ENCODE measurements at places on chromosomes 6 and 20. TPM values are rescaled to one million over a fixed set of nuclear protein-coding genes. Genes with fewer than 3 reads are reported as not detected.
A peak's percentile ranks its signal among the peaks of the same experiment; 100 is the strongest.

DNA sequence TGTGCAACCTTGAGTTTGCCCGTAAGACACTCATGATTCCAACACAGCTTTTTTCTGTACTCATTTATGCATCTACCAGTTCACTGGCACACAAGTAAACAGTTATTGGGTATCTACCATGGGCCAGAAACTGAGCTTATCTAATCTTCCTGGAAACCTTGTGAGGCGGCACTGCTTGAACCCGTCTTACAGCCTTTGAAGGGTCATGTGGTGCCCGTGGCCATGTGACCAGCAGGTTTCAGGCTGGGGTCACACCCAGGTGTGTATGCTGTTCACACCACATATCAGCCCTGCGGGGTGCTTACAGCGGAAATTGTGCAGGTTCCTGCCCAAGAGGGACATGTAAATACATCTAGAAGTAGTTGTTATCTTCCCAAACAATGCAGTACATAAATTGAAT, 6.1 kb downstream of the THBD start:
- DNase-seq: no peak

DNA sequence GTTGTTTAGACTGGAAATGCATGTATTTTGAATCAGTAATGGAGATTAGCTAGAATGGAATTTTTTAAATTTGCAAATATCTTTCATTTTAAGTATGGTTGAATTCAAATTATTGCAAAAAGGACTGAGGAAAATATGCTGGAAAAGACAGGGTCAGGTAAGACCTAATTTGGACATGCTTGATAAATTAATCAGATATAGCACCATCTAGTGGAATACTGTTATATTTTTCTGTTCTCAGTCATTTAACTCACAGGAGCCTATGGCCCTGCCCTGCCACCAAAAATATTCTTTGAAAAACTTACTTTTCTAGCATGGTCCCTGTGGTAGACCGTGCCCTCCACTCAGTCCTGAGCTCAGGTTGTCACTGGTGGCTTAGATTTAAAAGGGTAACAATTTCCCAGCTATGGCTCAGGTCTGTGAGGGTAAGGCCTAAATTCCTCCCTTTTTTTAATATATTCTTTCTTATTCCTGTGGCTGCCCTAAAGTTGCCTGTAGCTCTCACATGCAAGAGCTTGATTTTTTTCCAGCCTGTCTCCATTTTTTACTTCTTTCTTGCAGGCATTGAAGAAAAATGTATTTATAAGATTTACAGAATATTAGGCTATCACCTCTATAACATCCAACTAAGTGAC, 25.3 kb upstream of the KIAA1586 start:
- DNase-seq: no peak

- no peak for DNase-seq
These were observed 132.4 kb upstream of the FBXL4 start for GRCh38 chr6:99080191-99080590.

The RIPOR2 gene
- 1.7 TPM for total RNA-seq

DNA sequence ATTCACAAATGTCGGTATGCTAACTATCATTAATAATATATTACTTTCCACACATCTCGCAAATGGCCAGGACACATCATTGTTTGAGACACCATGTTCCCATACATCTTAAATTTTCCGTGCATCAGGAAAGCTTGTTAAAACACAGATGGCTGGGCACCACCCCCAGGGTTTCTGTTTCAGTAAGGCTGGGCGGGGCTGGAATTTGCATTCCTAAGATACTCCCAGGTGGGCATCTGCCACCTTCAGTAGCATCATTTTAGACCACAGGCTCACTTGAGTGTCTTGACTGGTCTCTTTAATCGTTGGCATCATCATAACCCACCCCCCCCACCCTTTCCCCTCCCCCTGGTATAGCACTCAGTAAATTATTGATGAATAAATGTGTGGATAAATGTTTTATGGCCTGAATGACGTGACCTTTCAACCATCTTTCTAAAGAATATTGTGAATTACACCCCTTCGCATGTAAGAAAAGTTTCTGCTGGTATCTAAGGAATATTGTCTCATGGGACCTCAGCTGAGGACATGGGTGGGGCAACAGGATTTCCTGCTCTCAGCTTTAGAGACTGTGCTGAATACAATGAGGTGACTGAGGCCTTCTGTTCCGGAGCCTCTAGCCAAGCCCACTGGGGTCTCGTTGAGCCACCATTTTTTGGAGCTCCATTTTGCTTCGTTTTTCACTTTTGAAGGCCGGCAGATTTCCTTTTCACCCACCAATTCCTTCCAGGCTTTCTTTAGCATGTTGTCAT, 124.1 kb upstream of the NEDD9 start:
- peak; percentile 56 for DNase-seq

The STX11 gene
- 1.5 TPM for total RNA-seq

GRCh38 chr6:35725081-35725708, 11.6 kb upstream of the ARMC12 start:
- no peak for DNase-seq

DNA sequence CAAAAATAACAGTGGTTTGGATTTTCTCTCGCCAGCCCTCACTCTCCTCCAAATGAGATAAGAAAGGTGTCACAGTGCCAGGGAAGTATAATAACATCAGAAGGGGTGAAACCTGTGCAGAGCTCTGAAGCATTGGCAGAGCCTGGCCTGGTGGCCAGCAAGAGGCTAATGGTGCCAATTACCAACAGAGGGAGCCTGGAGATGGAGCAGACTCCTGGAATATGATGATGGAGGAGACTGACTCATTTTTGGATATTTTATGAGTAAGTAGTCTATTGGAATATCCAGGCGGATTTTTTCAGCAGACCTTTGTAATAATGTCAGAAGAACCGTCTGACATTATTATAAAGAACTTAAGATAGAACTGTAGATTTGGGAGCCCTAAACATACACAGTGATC, 442.6 kb upstream of the MARCKS start:
- peak; percentile 30 for DNase-seq

The SPDEF gene
- 59.4 TPM for total RNA-seq

DNA sequence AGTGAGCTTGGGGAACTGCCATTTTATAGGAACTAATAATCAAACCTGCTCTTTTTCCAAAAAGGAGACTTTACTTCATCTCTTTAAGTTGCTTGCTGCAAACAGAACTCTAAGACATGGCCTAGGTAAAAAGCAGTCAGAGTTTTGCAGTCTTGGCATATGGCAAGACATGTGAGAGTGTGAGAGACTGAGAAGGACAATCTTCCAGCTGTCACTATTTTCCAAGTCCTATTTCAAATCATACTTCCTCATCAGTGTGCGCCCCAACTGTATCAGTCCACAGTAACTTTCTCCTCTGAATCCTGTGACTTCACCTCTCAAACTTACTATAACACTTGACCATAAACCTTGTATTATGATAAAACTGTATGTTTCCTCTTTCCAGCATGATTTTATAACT, 10.4 kb downstream of the CALHM6 start:
- no peak for DNase-seq

GRCh38 chr6:131038597-131039344, 24.3 kb downstream of the EPB41L2 start:
- DNase-seq: no peak

DNA sequence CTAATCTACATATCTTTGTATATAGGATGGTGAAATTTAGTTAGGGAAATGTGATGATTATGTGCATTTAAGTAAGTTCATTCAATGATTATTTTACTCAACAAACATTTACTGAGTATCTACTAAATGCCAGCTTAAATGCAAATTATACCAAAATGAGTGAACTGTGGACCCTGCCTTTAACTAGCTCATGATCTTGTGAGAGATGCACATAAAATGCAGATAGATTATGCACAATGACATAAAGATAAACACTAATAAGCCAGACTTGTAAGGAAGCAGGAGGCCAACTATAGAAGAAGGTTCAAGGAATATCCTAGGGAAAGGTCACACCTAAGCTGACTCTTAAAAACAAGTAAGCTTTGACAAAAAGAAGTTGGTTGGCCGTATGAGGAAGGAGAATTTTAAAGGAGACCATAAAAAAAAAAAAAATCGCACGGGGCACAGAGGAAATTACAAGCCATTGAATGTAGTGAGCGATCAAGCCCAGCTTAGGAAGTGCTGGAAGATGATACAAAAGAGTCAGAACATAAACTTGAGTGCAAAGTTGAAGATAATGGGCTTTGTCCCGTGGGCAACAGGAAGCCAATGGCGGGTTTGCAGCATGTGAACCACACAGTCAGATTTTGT, 107.9 kb downstream of the NRSN1 start:
- DNase-seq: no peak

GRCh38 chr6:151649835-151650234, 156.0 kb downstream of the CCDC170 start:
- DNase-seq: no peak

The SIRPB1 gene
- 1.8 TPM for total RNA-seq
